ENCODE measurements at places on chromosomes 7 and 10.

GRCh38 chr7:26459540-26460193 lies 168.0 kb downstream of the SNX10 start:
- no peak for DNase-seq

DNA sequence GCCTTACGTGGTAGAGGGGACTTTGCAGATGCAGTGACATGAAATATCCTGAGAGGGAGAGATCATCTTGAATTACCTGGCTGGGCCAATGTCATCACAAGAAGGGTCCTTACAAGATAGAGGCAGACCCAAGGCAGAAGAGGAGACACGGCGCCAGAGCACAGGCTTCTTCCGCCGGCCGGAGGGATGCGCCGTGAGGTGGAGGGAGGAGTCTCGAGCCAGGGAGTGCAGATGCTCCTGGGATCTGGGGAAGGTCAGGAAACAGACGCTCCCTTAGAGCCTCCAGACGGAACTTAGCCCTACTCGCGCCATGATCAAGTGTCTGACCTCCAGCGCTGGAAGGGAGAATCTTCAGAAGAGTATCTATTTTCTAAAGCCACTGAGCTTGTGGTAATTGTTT lies 304.8 kb downstream of the GLRX3 start:
- no peak for DNase-seq

DNA sequence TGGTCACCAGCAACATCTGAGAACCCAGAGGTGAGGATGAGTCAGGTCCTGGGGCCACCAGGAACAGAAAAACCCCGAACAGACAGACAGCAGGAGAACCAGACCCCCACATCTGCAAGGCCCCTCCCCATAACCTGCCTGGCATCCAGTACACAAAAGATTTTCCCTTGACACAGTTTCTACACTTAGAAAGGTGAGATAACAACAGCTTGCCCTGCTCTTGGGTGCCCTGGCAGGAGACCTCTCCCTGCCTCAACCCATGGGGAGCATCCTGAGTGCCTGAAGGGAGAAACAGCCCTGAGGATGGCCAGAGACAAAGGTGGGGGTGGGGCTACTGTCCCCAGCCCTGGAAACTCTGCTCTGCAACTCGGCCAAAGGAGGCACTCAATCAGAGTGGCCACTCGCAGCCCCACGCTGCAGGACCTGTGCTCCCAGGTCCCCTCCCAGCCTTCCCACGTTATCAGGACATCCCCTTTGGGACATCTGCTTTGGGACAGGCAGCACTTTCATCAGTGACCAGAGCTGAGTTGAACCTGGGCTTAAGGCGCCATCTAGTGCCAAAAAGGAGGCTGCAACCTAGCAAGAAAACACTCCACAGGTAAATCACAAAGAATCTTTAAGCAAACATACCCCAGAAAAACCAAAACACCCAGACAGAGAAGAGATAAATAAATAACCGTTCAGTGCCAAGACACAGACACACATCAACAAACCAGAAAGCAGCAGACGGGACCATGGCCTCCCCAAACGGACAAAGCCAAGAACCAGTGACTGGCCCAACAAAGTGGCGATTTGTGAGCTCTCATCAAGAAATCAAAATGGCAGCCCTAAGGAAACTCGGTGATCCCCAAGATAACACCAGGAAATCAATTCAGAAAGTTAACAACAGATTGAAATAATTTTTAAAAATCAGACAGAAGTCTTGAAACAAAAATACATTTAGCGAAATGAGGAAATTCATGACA lies 233.7 kb downstream of the PTPRN2 start:
- no peak for DNase-seq

- no peak for DNase-seq
Measured at GRCh38 chr7:153430931-153431330, 621.3 kb upstream of the DPP6 start.

Data from dorsolateral prefrontal cortex (tissue), 122 donors.